ENCODE measurements at places on chromosomes 1 and 21.

- no peak for DNase-seq
Measured at GRCh38 chr1:25701030-25701785, 84.6 kb downstream of the MAN1C1 start.

- peak; percentile 42 for DNase-seq
Measured at GRCh38 chr1:245835386-245835785, 671.7 kb downstream of the SMYD3 start.

- no peak for DNase-seq
Measured at GRCh38 chr1:65939636-65940035, 146.9 kb downstream of the PDE4B start.

DNA sequence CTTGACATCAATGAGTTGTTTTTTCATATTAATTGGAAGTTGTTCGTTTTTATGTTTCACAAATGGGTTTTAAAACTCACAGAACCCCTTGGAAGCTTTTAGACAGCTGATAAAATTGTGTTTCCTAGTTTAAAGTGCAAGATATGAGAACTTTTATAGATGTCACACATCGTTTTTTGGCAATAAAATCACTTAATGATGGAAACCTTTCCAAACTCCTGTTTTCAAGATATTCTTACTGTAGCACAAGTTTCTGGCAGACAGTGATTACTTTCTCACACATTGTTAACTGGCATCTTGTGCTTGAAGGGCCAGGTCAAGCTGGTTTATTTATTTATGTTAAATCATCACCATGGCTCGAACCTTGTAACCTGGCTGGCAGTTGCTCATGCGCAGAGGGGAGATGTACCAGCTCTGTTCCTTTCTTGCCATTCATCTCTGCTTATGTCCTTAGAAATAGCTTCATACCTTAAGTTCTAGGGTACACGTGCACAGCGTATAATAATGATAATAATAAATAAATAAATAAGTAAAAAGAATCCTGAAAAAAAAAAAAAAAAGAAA is 10.2 kb upstream of the RCAN1 start:
- DNase-seq = no peak

DNA sequence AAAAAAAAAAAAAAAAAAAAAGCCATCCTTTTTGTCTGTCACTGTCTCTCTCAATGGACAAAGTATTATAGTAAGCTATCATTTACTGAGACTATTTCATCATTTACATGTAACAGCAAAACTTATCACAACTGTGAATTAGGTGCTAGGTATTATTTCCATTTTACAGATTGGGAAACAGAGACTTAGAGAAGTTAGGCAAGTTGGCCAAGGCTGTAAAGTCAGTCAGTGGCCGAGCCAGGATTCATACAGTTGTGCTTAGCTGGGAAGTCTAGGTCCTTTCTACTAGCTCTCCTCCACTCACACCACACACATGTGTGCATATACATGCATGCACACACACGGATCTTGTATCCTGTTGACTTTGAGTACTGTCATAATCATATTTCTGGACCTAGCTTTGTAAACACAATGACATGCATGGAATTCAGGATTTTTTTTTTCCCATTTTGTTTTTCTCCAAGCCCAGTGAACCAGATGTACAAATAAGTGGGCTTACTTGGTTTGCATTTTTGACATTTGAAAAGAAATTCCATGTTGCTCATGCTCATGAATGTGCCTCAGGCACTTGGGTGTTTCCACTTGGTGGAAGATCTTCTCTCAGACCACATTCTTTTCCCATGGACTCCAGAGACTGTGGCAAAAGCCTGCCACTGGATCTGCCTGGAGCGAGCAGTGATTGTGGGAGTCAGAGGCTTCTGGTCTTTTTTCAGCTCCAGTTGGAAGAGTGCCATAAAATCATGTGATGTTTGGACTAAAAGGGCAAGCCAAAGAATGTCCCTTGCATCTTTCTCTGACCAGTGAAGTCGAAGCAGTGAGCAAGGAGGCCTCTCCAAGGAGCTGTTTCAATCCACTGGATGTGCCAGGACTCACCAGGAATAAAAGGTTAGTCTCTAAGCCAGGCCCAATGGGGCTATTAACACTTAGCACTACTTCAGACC is 61.7 kb upstream of the DNAJC6 start:
- peak; percentile 90 for DNase-seq

DNA sequence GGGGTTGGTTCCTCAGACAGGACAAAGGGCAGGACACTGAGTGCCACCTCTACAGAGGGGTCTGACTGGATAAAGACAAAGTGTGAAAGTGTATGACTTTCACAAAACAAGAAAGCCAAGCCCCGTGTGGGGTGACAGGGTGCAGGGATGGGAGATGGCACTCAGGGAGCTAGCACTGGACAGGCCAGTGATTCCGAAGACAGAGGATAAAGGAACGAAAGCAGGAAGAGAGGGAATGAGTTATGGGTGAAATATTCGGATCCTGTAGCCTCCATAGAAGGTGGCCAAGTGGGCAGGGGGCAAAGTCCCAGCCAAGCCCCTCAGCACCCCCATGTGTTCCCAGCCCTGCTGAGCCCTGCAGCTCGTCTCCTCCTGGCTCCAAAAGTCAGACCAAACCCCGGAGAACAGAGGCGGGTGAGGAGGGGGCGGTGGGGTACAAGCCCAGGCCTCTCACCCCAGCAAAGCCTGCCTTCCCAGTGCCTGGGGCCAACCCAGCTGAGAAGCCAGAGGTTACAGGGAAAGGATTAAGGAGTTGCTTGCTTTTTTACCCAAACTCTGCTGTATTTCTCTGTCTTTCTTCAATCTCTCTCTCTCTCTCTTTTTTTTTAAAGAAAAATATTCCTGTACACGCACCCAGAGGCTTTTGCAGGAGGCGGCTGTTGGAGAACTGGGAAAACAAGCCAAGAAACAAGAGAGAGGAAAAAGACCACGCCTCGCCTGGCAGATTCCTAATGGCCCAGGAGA is 14.0 kb upstream of the WASF2 start:
- no peak for DNase-seq

- DNase-seq = no peak
Measured at GRCh38 chr1:60949154-60949825, 133.1 kb upstream of the NFIA start.

- DNase-seq = no peak
Measured at GRCh38 chr1:26072305-26072704, 4.9 kb upstream of the TRIM63 start.

GRCh38 chr1:63643517-63643916 is 50.3 kb downstream of the PGM1 start:
- no peak for DNase-seq

DNA sequence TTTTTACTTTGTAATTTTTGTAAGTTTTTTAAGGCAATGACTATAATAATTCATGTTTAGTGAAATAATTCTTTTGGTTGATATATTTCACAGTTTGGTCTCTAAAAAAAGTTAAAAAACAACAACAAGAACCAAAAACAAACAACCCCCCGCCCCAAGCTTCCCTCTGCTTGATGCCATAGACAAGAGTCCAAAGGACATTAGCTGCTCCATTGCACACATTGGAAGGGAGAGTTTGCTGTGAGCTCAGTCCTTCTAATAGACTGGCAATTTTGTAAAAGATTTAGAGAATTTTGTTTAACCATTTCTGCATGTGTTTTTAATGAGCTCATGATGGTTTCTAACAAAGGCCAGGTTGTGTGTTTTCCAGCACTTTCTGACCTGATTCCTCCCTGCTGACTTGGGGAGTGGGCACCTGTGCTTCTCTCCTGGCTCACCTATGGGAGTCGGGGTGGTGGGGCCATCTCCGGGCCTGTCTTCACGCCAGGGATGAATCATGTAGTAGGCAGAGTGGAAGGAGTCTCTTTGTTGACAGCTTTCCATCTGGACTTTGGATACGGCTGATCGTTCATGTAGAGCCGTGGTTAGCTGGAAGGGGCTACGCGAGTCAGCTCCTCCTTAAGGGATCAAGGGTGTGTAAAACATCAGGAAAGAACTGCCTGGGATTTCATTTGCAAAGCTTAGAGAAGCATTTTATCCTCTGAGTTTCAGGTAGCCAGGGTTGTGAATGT is 14.1 kb downstream of the ZBTB18 start:
- DNase-seq = no peak

GRCh38 chr1:53350853-53351767 is 23.2 kb upstream of the LRP8 start:
- DNase-seq = no peak

DNA sequence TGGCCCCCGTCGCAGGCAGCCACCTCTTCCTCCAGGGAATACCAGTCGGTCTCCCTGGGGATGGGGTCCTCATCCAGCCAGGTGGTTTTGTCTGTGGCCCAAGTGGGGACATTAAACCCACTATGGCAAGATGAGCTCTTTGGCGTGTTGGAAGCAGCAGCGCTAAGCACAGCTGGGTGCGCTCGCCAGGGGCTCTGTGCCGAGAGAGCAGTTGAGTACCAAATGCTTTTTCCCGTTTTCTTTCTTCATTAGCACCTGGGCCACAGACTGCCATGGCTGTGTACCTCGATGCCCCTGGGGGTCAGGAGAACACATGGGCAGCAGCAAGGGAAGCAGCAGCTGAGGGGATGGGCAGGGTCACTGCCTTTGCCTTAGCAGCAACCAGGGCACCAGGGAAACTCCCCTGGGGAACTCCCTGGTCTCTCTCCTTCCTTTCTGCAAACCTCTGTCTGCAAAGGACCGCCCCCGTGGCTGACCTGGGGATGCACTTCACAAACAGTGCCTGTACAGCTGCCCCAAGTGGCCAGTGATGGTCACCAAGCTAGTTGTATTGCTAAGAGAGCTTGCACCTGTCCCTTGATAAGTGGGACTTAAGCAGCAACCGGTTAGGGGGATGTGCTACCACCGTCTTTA is 31.1 kb downstream of the EDARADD start:
- DNase-seq = no peak

DNA sequence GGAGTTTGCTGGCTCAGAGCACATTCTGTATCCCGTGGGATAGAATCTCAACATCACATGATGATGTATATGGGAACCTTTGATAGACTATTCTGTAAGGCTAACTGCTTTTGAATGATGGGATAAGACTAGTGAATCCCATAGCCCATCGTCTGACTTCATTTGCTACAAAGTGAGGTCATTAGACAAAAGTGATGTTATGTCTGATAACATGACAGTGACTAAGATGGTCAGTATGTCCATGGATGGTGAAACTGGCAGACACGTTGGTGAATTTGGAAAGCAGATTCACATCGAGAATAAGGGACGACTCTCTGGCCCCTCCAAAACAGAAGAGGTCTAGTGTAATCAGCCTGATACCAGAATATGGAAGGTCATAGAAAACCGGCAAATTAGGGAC is 108.4 kb downstream of the HHAT start:
- no peak for DNase-seq

- DNase-seq = no peak
Measured at GRCh38 chr1:199667089-199667488, 360.4 kb upstream of the NR5A2 start.

GRCh38 chr1:89347296-89347695 is 16.6 kb upstream of the GBP6 start:
- peak; percentile 9 for DNase-seq

DNA sequence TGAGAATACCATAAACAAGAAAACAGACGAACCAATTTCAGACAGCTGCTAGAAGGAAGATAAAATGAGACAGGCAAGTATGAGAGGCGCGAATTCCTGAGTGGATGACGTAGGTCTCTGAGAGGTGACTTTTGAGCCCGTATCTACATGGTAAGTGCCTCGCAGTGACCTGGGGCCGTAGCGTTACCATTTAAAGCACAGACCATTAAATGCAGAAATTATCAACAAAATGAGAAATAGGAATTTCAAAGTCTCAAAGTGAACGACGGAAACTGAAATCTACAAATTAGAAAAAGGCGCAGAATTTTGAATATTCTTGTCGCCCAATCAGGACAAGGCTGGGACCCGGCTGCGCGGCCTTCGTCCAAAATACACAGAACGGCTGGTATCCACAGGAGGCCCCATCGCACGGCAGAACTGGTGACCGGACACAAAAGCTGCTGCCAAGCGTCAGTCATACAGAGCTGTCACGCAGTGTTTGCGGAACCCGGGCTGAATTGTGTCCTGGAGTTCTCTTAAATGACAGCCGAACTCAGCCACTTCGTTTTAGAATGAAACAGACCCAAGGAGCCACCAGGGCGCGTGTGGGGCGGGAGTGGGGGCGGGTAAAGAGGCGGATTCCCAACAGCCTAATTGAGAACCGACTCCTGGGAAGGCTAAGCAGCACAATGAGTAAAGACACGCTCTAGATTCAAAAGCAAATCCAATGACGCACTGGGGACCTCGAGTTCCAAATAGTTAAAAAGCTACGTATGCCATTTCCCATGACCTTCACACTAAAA is 13.8 kb upstream of the BOLA1 start:
- peak; percentile 89 for DNase-seq

DNA sequence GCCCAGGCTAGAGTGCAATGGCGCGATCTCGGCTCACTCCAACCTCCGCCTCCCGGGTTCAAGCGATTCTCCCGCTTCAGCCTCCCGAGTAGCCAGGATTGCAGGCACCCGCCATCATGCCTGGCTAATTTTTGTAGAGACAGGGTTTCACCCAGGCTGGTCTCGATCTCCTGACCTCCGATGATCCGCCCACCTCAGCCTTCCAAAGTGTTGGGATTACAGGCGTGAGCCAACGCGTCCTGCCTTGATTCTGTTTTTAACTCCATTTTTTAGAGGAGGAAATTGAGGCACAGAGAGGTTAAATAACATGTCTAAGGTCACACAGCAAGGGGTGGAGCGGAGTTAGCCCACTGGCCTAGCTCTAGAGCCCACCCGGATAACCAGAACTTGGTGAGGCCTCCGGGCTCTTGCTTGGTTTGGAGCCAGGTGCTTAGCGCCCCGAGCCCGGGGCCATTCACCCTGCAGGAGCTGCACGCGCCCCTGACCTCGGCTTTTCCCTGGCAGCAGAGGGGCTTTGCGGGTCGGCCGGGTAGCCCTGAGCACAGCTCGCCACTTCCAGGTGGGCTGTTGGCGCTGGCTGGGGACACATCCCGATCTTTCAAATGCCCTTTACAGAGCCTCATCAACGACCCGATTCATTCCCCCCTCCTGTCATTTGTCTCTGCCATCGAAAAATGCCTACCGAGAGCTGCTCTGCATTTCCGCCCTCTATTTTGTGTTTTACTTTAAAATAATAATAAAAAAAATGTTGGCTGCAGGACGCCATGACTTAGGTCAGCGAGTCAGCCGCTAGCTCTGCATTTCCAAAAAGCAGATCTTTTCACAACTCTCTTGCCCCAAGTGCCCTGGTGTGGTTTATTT is 11.2 kb downstream of the SIM2 start:
- no peak for DNase-seq

- no peak for DNase-seq
Measured at GRCh38 chr1:207581496-207582153, 63.3 kb upstream of the CR1L start.

DNA sequence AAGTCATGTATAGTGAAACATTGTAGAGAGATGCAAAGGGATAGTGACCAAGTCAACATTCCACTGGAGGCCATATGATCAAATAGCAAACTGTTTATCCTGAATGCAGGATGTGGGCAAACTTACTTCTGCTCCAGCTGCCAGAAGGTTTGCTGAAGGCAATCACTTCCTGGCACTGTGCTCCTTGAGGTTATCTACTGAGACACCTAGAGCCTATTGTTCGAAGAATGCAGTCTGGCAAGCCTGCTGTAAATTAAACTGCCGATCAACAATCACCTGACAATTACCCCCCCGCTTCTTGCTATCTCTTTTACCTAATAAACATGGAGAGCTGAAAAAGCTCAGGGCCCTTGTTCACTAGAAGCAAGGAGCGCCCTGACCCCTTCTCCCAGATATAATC is 139.4 kb upstream of the B3GALT2 start:
- no peak for DNase-seq

Measured in AG08395 (cell line).